ENCODE measurements at places on chromosomes 1 and 21.
A peak's percentile ranks its signal among the peaks of the same experiment; 100 is the strongest.

GRCh38 chr1:6922096-6922931 lies 137.1 kb downstream of the CAMTA1 start:
- peak; percentile 24 for DNase-seq

- peak; percentile 14 for DNase-seq
Measured at GRCh38 chr1:10909697-10910680, 102.5 kb upstream of the TARDBP start.

DNA sequence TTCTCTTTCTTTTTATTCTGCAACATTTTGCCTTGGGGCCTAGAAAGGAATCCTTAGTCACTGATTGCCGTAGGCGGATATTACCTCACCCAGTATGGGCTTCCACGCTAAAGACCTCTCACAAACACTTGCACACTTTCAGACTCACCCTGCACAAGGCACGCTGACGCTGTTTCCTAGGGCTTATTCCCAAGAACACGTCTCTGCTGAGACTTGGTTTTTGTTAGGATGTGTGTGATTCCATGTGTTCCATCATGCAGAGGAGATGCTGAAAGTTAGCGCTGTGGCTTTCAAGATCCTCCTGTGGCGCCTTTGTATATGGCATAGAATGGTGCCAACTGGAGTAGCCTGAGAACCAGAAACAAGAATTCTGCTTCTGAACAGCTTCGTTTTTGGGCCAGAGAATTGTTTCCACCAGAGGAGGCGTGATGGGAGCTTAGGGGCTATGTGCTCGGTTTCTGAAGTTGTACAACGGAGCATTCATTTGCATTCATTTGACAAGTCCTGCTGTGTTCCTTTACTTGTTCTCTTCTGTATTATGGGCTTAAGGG lies 297.0 kb downstream of the DISC1 start:
- no peak for DNase-seq

DNA sequence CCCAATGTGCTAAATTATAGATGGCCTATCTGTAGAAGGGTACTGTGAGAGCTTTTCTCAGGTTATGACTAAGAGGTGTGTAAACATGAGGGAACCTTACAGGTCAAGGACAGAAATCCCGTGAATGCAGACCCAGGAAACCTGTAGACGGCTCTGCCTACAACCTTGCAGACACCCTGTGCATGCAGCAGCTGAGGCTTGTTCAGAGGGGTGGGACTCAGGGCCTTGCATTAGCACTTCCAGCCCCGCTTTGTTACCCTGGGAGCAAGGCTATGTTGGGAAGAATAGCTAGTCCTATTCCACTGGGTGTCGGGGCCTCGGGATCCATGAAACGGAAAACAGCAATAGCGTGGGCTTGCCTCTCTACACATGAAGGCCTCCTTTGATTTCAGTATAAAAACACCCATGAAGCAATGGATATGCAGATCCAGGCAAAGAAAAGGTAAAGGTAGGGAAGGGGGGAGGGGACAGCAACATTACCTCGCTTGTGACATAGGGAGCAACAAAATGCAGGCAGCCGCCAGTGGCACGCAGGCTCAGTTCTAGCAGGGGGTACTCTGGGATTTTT lies 9.5 kb upstream of the NDUFS5 start:
- no peak for DNase-seq

GRCh38 chr1:236642763-236643162 lies 38.4 kb upstream of the HEATR1 start:
- no peak for DNase-seq
